ENCODE measurements at places on chromosomes 6 and 20.

DNA sequence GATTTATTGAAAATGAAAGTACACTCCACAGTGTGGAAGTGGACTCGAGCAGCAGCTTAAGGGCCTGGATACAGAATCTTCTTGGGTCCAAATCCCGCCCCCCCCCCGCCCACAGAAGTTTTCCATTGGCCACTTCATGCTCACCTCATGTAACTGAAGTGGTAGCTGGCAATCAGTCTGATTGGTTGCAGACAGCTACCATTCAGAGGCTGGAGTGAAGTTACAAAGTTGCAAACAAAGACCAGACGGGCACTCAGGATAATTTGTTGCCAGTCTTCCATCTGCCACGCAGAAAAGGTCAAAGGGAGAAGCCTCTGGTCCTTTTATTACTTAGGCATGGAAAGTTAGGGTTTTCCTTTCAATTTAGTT, 25.8 kb upstream of the FABP7 start:
- no peak for DNase-seq

DNA sequence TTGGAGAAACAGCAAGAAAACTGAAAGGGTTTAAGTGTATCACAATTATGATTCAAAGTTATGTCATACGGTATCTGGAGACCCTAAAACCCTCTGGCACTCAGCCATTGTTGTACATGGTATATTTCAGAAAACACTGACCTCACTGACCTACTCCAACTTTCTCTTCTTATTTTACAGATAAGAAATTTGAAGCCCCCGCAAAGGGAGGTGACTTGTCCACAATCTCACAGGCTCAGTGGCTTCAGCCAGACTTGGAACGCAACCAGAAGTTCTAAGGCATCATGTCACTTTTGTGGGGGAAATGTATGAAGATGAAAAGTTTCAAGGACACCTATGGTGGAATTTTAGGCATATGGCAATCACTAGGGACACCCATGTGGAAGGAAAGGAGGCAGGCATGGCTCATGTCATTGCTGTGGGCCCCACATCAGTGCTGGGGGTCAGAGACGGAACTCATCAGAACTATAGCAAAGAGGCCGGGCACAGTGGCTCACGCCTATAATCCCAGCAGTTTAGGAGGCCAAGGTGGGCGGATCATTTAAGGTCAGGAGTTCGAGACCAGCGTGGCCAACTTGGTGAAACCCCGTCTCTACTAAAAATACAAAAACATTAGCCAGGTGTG, 5.2 kb upstream of the TRIB3 start:
- DNase-seq = no peak

DNA sequence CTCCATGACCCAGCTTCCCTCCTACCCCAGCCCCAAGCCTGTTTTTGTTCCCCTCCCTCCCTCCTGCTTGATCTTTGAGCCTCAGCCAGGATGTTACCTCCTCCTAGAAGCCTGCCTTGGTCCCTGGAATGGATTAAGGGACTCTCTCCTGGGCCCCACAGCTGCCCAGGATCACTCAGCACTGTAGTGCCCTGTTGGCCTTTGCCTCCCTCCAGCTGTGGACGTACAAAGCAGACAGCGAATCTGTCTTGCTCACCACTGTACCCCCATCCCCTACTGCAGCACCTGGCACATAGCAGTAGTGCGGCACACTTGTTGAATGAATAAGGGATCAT, 11.8 kb upstream of the FAM110A start:
- no peak for DNase-seq

DNA sequence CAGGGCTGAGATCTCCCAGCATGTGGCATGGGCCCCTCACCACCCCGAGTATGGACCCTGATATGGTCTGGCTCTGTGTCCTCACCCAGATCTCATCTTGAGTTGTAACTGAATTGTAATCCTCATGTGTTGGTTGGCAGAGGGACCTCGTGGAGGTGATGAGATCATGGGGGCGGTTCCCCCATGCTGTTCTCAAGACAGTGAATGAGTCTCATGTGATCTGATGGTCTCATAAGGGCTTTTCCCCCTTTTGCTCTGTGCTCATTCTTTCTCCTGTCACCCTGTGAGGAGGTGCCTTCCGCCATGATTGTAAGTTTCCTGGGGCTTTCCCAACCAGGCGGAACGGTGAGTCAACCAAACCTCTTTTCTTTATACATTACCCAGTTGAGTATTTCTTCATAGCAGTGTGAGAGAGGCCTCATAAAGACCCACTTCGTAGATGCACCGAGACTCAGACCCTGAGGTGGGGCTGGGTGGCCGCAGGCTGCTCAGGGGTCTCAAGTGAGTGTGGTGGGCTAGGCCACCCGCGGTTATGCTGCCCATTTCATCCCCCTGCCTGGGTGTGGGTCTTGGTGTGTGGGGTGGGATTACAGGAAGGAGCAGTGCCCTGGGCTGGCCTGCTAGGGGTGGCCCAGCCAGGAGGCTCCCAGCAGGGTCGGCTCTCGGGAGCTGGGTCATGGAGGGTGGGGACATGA, 26.2 kb upstream of the GATA5 start:
- DNase-seq = no peak

GRCh38 chr20:46023999-46024398, 5.0 kb upstream of the SLC12A5 start:
- DNase-seq = no peak

GRCh38 chr6:147132889-147133288, 71.3 kb upstream of the STXBP5 start:
- peak; percentile 63 for DNase-seq

GRCh38 chr6:109713097-109713496, 22.0 kb downstream of the FIG4 start:
- DNase-seq = no peak

GRCh38 chr20:37501940-37502339, 19.1 kb upstream of the NNAT start:
- DNase-seq = peak; percentile 31

DNA sequence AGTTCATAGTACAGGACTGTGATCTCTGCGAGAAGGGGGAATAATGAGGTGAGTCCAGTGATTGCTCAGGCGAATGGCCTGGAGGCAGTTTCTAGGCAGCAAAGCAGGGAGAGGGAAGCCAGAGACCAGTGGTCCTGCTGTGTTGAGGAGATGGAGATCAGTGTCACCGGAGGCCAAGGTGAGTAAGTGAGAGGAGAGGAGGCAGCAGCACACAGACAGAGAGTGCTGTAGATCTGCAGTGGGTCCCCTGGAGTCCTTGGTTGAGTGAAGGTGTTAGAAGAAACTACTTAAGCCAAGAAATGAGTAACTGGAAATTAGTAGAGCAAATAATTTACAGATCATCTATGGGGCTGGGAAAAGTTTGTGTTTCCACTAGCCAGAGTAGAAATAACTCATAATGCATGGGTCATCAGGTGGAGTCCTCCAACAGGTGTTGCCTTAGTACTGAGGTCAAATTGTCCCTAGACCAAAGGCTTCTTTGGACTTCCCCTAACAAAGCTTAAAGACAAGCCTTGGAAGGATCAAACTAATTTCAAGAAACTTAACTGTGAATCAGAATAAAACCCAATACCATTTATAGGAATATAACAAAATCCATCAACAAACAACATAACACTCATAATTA, 13.6 kb downstream of the HEBP2 start:
- DNase-seq = no peak

- no peak for DNase-seq
Observed at GRCh38 chr6:36820700-36821580, 18.3 kb downstream of the CPNE5 start.

- no peak for DNase-seq
Observed at GRCh38 chr20:22999756-23000155, 35.4 kb upstream of the SSTR4 start.

DNA sequence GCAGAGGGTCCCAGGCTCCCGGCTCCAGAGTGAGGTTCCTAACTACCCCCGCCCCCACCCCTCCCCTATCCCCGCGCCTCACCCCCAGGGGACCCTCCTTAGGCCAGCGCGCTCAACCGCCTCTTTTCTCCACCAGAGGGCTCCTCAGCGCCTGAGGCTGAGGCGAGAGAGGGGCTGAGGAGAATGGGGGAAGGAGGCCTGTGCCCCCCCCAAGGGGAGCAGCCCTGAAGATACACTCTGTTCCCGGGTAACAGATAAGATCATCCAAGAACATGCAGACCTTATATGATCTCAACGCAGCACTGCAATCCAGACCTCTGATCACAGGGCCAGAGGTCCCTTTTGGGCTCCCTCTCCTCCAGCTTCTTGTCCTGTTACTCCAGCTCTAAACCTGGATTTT, 43.3 kb upstream of the MRPS10 start:
- no peak for DNase-seq

GRCh38 chr6:14828201-14828611, 417.7 kb upstream of the JARID2 start:
- no peak for DNase-seq

DNA sequence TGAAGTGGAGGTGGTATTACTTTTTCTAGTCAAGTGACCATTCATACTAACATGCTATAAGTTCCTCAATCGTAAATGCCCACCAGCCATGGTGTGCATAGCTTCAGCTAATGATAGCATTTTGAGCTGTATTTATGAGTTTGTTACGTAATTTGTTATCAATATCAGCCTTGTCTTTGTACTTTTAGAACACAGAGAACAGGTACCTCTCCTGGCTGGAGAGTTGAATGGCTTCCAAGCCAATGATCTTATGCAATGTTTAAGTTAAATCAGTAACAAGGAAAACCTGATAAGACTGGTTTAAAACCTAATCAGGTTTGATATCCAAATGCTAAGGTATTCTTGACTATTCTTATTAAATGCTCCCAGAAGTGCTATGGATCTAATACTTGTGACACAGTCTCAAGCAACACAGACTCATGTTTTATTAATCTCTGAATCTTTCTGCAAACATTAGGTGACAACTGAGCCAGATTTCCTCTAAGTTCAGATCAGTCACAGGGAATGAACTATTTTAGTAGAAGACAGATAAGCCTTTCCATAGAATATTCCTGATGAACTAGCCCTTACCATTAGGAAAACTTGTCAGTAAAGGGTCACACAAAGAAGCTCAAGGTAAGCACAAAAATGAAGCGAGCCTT, 154.8 kb downstream of the PTPRK start:
- no peak for DNase-seq

GRCh38 chr20:34155836-34156235, 43.8 kb upstream of the EIF2S2 start:
- DNase-seq = no peak

GRCh38 chr6:113707194-113707593, 150.0 kb upstream of the MARCKS start:
- no peak for DNase-seq

- DNase-seq = no peak
Observed at GRCh38 chr6:35152067-35152707, 11.0 kb upstream of the TCP11 start.

DNA sequence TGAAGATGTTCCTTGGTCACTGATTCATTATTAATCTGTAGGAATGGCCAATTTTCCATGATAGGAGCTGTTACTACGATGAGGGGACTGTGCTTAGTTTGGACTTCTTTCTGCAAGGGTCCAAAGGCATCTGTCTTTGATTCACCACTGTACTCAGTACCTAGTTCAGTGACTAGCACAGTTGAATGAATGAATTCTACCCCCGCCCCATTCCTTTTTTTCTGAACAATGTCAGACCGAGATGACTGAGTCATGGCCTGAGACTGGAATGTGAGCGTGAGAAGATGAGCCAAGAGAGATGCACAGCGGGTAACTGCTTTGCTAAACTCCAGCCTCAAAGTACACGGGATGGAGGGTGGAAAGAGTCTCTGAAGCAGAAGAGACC, 419 bp upstream of the SNHG17 start:
- DNase-seq = no peak

GRCh38 chr6:126064257-126064747, 78.0 kb downstream of the TRMT11 start:
- no peak for DNase-seq

DNA sequence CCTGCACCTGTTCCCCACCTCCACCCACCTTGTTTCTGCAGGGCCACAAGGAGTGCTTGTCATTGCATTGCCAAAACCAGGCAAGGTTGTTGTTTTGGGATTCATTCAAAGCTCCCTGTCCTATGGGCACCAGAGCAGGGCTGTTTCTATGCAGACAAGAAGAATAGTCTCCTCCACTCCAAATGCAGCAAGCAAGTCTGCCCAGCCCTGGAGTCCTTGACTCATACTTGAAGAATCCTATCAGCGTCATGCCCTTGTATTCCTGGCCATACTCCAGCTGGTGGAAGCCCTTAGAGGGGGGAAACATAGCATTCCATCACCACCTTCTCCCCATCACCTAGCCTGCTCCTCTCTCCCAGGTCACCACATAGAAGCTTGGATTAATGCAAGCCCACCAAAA, 145.3 kb upstream of the ECI2 start:
- no peak for DNase-seq

DNA sequence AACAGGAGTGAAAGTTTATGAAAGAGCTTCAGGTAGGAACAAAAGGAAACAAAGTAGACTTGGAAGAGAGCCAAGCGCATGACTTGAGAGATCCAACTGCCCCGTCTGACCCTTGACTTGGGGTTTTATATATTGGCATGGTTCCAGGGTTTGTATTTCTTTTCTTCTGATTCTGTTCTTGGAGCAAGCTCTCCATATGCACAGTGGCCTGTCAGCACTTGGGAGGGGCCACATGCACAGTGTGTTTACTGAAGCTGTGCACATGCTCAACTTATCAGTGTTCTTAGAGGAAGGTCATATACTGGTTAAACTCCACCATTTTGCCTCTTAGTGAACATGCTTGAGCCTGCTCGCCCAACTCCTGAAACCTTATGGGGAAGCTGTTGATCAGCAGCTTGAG, 953.7 kb downstream of the TFAP2A start:
- no peak for DNase-seq

- DNase-seq = no peak
Observed at GRCh38 chr6:57469072-57469471, 151.6 kb downstream of the PRIM2 start.

DNA sequence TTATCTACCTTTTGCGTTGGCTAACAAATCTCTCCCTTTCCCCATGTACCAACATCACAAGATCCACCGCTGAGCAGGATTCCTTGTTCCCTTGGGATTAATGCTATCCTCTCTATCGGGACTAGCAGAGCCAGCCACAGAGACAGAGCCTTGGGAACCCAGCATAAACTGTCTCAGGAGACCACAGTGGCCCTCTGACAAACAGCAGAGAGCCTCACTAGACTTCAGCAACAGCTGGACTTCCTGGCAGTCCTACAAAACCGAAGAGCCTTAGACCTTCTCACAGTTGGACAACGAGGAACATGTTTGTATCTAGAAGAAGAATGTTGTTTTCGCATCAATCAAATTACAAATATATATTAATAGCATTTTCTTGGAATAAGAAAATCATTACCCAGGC, 39.6 kb upstream of the POU5F1 start:
- DNase-seq = no peak

DNA sequence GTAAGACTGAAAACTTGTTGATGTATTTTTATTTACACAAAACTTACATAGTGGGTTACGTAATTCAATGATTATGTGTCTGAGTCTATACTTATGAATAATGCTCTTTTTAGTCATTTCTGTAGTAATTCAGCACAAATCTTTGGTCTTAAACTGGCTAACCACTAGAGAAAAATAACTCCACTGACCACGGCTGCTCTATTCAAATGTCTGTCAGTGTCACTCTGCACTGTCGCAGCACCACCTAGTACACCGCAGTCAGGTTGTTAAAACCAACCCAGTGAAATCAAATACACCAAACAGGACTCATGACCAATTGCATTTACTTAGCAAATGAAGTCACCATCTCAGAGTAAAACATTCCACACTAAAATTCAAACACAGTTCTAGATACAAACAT, 93.5 kb upstream of the CCDC28A start:
- DNase-seq = no peak

All from NCI-H748 treated with DMSO at 0.1 percent for 48 hours (cell line).